Activated CD4-positive, alpha-beta T cell treated with anti-CD3 and anti-CD28 coated beads, Interleukin-2, amount 50 U/mL, for 4 hours (primary cell): ENCODE measurements at places on chromosomes 6 and 20.

- DNase-seq: peak; percentile 55
These were observed 757 bp upstream of the SAMD3 start for GRCh38 chr6:130223508-130223907.

DNA sequence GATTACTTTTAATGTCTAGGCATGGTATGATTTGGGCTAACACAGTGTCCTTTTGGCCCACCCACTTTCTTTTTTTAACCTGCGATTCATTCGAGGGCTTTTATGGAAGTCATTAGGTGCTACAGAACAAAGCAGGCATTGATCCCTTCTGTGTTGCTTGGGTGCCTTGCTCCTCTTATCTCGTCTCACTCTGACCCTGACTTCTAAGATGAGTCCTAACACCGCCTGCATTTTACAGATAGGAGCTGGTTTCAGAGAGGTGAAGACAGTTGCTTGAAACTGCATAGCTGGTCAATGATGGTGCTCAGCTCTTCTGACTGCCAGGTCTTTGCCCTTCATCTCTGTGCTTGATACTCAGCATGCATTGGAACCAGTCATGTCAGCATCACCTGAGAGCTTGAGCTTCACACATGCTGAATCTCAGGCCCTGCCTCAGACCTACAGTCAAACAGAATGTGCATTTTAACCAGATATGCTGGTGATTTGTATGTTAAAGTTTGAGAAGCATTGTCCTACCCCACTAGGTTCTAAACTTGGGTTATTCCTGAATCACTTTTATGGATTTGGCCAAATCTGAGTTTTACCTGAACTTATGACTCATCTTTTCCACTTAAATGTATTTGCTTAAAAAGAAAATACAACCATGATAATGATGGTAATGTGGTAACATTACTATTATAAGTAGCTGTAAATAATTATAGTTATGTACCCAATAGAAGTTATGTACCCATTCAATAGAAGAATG lies 142.3 kb downstream of the PLCB4 start:
- no peak for DNase-seq

DNA sequence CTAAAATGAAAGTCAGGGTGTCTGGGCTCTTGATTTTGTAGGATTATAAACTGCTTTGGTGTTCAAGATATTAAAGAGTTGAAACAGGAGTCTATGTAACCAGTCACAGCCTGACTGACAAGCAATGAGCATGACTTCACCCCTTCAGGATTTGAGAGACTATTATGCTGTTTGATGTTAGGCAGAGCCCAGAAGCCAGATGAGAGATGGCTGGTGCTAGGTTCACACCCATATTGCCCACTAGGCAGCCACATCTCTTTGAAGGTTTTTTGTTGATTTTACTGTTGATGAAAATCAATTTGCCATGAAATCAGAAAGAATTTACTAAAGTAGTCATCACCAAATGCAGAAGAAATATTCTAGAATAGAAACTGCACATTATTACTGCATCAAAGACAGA lies 243.6 kb downstream of the KHDRBS2 start:
- no peak for DNase-seq

- no peak for DNase-seq
These were observed 270.4 kb downstream of the TFAP2C start for GRCh38 chr20:56899506-56899905.

GRCh38 chr6:45666846-45667245 lies 289.1 kb upstream of the SUPT3H start:
- no peak for DNase-seq

DNA sequence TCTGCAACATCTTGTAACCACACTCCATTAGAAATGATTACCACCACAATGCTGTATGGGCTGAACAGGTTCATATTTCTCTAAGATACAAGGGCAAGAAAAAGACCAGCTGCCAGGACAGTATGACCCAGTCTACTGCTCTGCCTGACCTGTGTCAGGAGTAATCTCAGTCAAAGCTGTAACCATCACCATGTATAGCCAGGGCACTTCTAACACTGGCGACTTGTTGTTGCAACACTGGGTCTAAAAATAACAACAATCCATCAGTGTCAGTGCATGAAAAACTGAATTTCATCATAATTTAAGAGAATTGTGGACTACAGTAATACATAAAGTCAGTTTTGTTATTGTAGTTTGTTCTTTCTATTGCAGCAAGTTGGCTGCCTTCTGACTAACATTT lies 738.6 kb upstream of the ADGRB3 start:
- no peak for DNase-seq

DNA sequence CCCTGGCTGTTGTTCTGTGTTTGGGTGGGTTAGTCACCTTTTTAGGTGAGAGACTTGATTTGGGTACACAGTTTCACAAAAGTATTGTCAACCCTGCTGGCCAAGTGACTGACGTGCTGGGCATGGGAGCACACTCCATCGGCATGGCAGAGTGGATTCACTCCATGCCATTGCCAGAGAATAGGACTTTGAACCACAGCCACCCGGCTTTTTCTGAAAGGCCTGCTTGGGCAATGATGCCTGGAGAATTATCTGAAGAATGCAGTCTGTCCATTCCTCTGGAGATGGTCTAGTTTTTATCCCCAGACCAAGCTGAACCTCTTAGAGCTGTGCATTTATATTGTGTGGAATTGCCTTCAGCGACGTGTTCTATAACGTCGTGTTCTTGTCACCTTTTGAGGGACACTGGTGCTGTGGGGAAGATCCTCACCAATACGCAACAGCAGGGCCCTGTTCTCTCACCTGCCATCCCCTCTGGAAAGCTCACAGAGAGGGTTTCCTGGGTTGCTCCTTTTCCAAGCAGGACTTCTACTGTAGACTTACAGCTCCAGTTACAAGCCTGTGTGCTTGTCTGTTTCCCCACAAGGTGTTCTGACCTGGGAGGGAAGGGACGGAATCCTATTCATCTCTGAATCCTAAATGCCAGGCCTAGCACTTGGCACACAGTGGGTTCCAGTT lies 183.4 kb upstream of the AKAP12 start:
- DNase-seq: no peak

GRCh38 chr6:125598422-125598821 lies 151.0 kb upstream of the HEY2 start:
- no peak for DNase-seq

DNA sequence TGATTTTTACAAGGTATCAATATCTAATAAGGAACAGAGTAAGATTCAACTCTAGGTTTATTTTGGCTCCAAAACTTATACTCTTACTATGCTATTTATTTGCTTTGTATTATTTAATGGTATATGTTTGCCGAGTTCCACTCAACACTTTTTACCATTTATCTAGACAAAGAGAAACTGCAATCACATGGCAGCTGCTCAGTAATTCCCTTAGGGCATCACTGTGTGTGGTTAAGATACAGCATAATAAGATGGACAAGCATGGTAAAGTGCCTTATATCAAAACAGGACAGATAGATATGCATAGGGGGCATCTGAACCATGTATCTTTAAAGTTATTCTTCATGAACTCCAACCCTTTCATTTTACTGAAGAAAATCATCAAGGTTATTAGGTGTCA lies 483.0 kb upstream of the ID4 start:
- DNase-seq: no peak

- no peak for DNase-seq
These were observed 241.9 kb downstream of the ADGRB3 start for GRCh38 chr6:68876792-68877493.

GRCh38 chr20:46523696-46524328 lies 10.5 kb upstream of the ZNF334 start:
- no peak for DNase-seq

DNA sequence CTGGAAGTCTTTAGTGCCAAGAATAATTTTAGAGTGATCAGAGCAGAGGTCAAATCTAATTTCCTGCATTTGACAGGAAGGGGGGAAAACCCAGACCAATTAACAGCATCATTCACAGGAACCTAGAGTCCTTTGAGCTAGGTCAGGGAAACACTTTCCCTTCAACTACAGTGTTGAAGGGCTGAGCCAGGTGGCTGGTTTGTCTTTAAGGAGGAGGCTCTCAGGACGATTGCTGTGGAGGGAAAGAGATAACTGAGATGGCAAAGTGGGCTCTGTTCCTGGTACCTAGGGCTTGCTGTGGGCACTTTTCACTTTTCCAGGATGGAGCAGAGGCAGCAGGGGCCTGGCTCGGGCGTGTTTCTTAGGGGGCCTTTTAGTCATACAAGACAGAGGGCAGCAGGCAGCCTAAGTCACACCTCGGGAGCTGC lies 111.9 kb downstream of the SCML4 start:
- no peak for DNase-seq

GRCh38 chr6:152398316-152398715 lies 238.8 kb downstream of the SYNE1 start:
- DNase-seq: no peak

DNA sequence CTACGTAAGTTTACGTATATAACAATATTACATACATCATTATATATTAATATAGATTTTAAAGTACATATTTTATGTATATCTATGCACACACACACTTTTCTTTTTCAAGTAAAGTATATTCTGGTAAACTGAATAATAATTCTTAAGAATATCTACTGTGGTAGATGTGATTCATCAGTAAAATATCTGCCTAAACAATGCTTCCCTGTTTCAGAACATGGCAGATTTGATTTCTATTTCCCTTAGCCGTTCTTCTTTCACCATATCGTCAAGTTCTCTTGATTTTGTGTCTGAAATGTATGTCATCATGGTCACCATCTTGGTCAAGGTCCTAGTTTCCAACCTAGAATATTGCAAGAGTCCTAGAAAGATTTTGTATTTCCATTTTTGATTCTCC lies 195.6 kb downstream of the HDGFL1 start:
- DNase-seq: no peak

- DNase-seq: no peak
These were observed 63.1 kb upstream of the PHACTR1 start for GRCh38 chr6:12653486-12653885.
